ENCODE measurements at places on chromosomes 3 and 15.

GRCh38 chr3:4853749-4854140, 125.5 kb upstream of the BHLHE40 start:
- DNase-seq, result no peak

- DNase-seq, result no peak
These were observed 43.2 kb downstream of the SLC6A20 start for GRCh38 chr3:45753095-45753494.

- no peak for DNase-seq
These were observed 242.8 kb downstream of the TBL1XR1 start for GRCh38 chr3:176954517-176954916.

- no peak for DNase-seq
These were observed 1.0 kb upstream of the MYL3 start for GRCh38 chr3:46864061-46864881.

GRCh38 chr3:71721651-71722157, 3.5 kb downstream of the EIF4E3 start:
- DNase-seq, result no peak

DNA sequence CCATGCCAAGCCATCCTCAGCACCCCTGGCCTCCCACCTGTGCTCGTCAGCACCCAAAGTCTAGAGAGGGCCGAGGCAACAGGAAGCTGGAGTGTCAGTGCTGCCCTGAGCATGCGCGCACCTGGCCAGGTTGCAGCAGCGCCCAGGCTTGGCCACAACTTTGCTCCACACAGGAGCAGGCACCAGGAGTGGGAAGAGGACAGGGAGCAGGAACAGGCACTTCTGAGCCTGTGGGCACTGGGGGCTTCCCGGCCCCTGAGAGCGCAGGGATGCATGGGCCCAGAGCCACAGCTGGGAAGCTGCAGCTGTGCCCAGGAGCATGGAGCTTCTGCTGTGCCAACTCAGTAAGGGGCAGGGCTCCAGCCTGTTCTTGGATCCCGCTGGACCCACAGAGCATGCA, 471.5 kb upstream of the WNT5A start:
- no peak for DNase-seq

DNA sequence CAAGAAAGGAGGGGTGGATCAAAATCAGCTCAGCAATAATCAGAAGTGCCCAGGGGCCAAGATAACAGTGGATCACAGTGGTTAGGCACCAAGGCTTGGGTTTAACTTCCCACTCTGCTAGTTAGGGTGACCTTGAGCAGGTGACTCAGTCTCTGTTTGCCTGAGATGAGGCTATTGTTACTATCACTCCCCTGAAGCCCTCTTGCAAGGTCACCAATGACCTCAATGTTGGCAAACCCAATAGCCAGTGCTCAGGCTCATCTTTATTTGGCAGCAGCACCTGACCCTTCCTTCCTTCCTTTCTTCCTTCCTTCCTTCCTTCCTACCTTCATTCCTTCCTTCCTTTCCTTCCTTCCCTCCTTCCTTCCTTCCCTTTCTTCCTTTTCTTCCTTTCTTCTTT, 102.4 kb upstream of the HACD2 start:
- DNase-seq, result no peak

DNA sequence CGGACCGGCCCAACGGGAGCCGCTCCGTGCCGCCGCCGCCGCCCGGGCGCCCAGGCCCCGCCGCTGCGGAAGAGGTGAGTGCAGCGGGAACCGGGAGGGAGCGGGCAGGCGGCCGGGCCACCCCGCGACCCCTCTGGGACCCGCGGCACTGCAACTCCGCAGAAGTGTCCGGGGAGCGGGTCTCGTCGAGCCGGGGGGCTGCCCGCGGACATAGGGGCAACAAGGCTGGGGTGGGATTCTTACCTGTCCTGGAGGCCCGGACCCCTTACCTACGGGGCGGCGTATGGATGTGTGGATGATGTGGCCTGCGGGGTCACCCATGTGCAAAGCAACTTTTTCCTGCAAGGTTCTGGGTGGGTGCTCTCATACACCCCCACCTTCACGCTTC, 361 bp downstream of the SEMA3F start:
- no peak for DNase-seq

All from activated gamma-delta T cell treated with anti-CD3 and anti-CD28 coated beads, Interleukin-2, amount 50 U/mL, for 16 hours (primary cell).